ENCODE measurements at places on chromosomes 4 and X. TPM values are rescaled to one million over a fixed set of nuclear protein-coding genes. Genes with fewer than 3 reads are reported as not detected.

The MEPE gene
- not detected for total RNA-seq

The NUDT11 gene
- 17.7 TPM for total RNA-seq

The HAUS7 gene
- 7.5 TPM for total RNA-seq

The SEC24B gene
- 9.5 TPM for total RNA-seq

The WDFY3 gene
- 43.0 TPM for total RNA-seq

The SPCS3 gene
- total RNA-seq, result 105 TPM

The GAGE12J gene
- total RNA-seq, result not detected

The FGD1 gene
- total RNA-seq, result 3.0 TPM

The PAGE2 gene
- 0.71 TPM for total RNA-seq

The FAM184B gene
- total RNA-seq, result under 0.01 TPM

The CHST7 gene
- total RNA-seq, result 9.3 TPM

The CT45A10 gene
- total RNA-seq, result not detected

The NUP62CL gene
- total RNA-seq, result 0.14 TPM

The SULT1E1 gene
- total RNA-seq, result 0.09 TPM

The XPNPEP2 gene
- total RNA-seq, result 1.9 TPM

The C4orf51 gene
- total RNA-seq, result not detected

The ASB9 gene
- 0.57 TPM for total RNA-seq

The LPAR4 gene
- not detected for total RNA-seq

The TENT5D gene
- total RNA-seq, result not detected
